ENCODE measurements at places on chromosomes 16 and 17.

DNA sequence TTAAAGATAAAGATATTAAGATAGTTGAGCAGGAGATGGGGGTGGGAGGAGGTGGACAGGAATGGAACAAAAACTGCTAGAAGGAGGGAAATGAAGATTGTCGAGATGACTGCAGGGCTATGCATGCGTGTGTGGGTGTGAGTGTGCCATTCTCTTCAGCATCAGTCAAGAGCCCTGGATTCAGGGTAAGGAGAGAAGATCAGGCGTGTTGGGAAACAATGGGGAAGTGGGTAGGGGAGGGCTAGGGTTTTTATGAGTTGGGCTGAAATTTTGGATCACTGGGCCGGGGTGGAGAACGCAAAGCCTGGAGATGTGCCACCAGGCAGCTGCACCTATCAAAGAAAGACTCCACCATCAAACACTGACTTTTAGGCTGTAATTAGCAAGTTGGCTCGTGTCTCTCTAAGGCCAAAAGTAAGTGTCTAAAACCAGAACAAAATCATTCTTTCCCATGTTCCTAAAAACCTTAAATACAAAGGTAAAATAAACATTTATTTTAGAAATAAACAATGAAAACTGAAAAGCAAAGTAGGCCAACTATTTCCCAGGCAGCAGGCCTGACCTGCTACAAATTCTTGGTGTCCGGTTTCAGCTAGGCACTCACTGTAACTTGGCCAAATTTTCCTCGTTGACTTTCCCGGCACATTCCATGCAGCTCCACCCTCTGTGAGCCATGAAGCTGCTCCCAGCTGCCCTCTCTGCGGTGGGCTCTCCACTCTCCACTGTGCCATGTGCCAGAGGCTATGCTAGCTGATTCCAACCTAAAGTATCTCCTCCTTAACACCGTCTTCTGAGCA, 4.2 kb downstream of the CDRT4 start:
- DNase-seq = no peak

DNA sequence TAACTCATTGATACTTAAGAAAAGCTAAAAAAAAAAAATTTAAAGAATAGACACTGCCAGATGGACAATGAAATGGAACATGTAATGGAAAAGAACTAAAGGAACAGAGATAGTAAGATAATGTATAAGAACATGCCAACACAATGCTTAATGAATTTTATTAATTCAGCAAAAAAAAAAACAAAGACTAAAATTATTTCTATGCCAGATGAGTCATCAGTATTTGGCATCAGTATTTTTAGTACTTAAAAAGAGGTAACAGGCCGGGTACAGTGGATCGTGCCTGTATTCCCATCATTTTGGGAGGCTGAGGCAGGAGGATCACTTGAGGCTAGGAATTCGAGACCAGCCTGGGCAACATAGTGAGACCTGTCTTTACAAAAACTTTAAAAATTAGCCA, 168.5 kb downstream of the CYB561 start:
- DNase-seq = no peak

DNA sequence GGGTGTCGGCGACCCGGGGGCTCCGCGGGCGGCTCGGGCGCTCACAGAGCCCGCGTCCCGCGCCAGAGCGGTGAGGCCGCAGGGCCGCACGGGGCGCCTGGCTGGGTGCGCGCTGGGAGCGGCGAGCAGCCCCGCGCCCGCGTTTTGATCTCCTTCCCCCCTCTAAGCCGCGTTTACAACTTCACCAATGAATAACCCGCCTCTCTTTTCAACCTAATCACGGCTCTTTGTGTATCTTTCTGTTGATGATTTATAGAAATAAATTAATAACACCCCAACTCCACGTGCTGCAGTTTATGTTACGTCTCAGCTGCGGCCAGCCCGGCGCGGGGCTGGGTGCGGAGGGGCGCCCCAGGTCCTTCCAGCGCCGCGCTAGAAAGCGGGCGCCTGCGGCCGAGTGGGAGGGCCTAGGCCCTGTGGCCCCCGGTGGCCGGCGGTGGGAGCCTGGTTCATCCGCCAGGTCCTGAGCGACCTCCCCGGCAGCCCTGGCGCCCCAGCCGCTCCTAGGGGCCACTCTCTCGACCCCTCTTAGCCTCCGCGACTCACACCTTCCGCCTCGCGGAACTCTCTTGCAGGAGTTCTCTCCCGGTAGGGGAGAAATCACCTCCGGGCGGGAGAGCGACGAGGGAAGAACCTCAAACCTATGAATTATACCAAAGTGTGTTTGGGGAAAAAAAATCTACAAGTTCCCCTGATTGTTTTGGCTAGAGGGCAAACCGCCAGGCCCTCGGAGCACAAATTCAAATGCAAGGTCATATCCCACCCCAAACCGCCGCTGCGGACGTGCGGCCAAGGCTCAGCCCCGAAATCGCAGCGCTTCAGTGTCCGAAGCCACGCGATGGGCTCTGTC, 1.9 kb downstream of the HNF1B start:
- no peak for DNase-seq

DNA sequence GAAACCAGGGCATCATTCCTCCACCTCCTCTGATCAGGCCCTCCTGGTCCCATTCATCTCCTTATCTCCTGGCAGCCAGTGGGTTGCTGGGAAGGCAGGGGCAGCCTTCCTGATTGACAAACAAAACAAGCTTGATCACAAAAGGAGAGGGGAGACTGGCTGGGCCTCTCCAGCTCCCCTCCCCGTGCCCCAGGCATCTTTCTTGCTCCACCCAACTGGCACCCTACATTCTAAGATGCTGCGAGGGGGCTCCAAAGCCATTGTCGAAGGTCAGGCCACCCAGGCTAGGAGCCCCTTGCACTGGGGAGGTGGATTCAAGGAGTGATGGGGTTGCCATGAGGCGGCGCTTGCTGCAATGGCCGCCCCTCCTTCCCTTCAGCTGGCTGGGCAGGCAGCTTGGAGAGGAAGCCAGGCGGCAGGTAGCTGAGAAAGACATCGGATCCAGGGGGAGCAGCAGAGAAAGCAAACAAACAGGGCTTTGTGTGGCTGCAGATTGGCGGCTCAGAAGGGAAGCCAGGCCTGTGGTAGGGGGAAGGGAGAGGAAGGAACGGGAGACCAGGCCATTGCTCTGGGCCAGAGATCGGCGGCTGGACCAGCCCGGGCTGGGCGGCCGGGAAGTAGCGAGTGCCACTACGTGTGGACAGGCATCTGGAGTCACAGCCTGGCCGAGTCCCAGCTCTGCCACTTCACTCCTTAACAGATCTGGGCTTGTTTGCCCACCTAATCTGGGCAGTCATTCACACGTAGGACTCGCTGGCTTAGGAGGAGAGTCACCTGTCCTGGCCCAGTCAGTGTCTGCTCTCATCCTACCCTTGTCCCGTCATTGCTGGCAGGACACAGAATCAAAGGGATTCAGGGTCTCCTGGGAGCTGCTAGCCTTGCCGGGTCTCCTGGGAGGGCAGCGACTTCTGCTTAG, 12.3 kb downstream of the RAI1 start:
- DNase-seq = peak; percentile 22

DNA sequence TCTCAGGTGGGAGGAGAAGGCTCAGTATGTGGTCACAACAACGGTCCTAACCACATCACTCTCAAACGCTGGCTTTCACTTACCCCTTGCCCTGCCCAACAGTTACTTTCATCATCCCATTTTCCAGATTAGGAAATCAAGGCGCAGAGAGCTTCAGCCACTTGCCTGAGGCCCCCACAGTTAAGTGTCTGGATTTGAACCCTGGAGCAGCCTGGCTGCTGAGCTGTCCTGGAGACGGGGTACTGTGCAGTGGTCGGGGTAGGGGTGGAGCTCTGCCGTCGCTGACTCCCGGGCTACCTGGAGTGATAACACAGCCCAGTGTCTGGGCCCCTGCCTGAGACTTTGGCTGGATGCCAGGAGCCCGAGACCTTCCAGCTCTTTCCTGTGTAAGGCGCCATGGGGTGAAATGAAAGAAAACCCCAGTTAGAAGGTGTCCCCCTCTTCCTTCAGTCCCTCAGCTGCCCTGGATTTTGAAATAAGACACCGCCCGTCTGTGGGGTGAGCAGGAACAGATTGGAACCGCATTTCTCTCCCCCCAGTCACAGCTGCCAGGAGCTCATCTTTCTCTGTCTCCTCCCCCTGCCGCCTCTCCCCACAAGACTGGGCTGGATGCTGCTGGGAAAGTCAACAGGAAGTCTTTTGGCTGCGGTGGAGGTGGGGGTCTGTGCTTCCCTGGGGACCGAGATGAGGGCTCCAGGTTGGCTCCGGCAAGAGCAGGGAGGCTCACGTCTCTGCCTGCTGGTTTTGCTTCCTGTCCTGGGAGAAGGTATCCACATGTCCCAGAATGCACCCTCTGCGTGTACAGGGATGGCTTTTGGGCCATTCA, 280.2 kb downstream of the SEC14L1 start:
- no peak for DNase-seq

DNA sequence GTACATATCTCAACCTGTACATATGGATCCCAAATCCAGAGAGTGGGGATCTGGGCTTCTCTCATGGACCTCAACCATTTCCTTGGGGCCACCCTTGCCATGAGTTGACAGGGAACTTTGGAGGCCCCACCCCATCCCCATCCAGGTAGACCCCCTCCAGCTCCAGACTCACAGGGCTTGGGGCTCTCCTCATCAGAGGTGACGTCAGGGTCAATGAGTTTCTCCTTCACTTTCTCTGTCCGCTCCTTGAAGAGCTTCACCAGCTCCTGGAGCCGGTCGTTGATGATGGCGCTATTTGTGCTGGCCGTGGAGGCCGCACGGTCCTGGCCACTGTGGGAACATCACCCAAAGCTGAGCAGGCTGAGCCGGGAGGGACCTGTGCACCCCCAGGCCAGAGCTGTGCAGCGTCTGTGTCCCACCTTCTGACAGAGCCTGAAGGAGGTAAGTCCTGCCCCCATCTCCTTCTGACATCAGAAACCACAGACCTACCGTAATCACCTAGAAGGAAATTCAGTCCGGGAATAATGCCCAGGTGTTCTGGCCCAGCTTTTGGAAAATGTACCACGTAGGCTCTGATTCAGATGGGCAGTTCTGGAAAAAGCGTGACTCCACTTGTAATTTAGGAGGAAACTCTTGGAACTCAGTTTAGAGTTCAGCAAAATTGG, 50.6 kb downstream of the CNGB1 start:
- no peak for DNase-seq

DNA sequence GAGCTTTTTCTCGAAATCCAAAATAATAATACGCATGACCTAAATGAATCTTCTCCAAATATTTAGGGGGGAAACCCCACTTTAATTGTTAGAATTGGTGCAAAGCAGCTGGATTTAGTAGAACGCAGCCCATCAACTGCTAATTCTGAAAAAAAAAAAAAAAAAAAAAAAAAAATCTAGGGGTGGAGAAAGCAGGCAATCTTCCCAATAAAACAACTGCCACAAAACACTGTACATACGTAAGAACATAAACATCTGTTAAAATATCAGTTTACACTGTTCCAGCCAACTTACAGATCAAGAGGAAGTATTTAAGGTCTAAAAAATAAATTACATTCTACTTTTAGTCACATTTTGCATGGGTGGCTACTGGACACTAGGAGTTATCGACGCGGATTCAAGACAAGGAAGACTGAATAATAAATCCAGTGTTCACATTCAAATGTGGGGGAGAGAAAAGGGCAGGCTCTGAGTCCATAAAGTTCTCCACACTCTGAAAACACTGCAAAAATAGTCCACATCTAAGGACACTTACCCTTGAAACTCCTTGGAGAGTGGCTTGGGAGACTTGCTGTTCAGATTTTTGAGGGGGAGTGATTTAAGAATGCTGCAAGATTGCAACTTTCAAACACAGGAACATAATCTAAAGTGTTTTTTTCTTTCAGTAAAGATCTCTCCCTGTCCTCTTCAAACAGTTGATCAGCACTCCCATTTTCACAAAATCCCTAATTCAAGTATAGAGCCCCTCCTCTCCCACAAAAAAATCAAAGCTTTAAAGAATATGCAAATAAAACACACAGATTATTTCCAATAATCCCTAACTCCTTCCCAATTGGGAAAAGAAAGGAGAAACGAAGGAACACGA, 1.3 kb downstream of the APPBP2 start:
- peak; percentile 13 for DNase-seq

- no peak for DNase-seq
These were observed 3.0 kb downstream of the SALL1 start for GRCh38 chr16:51147776-51148677.

DNA sequence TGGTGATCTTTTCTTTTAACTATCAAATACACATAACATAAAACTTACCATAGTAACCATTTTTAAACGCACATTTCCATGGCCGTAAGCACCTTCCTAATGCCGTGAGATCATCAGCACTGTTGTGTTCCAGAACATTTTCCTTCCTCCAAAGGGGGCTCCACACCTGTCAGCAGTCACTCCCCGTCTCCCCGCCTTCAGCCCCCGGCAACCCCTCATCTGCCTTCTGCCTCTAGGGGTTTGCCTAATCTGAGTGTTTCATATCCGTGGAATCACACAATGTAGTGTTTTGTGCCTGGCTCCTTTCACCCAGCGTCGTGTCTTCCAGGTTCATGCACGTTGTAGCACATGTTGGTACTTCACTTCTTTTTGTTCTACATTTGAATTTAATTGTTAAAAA, 350.1 kb upstream of the TNRC6C start:
- DNase-seq = no peak

- DNase-seq = no peak
These were observed 91.2 kb downstream of the IRX5 start for GRCh38 chr16:55021595-55022475.

Measured in suppressor macrophage treated with lipopolysaccharide for 4 hours (primary cell).